ENCODE measurements at places on chromosomes 11 and 22.

DNA sequence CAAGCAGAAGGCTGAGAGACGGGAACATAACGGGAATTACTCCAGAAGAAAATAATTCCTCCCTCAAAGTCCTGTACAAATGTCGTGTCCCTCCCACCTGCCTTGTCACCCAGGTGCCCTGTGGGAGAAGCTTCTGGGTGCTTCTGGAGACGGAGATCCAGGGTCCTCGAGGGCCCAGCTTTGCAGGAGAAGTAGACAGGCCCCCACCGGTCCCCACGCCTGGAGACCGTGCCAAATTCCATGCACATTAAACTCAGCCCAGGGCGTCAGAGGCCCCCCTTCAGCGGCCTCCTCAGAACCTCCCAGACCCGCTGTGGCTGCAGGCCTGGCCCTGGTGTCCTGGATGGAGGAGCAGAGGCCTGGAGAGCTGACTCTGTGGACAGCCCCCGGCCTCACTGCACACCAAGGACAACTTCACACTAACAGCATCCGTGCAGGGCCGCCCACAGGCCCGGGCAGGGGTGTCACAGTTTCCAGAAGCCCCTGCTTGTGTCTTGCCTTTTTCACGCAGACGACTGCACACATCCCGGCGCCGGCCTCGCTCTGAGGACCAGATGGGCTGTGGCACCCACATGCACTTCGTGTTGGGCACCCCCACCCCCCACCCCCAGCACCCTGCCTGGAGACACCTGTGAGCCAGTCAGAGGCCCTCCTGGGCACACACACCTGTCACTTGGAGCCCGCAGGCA, 734.3 kb downstream of the BRD1 start:
- no peak for DNase-seq

GRCh38 chr11:121670266-121670665, 217.5 kb upstream of the SORL1-AS1 start:
- DNase-seq: no peak

DNA sequence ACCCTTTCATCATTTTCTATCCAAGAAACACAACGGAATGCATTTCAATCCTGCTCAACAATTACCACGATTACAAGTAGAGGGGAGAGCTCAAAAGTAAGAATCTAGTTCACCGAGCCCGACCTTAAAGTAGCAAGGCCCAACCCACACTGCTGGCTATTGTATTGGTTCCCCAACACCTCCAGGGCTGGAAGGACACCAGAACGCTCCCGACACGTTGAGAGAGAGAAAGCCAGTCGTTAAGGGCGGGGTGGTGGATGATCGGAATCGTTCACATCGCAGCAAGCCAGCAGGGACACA, 690 bp downstream of the CKAP5 start:
- no peak for DNase-seq

DNA sequence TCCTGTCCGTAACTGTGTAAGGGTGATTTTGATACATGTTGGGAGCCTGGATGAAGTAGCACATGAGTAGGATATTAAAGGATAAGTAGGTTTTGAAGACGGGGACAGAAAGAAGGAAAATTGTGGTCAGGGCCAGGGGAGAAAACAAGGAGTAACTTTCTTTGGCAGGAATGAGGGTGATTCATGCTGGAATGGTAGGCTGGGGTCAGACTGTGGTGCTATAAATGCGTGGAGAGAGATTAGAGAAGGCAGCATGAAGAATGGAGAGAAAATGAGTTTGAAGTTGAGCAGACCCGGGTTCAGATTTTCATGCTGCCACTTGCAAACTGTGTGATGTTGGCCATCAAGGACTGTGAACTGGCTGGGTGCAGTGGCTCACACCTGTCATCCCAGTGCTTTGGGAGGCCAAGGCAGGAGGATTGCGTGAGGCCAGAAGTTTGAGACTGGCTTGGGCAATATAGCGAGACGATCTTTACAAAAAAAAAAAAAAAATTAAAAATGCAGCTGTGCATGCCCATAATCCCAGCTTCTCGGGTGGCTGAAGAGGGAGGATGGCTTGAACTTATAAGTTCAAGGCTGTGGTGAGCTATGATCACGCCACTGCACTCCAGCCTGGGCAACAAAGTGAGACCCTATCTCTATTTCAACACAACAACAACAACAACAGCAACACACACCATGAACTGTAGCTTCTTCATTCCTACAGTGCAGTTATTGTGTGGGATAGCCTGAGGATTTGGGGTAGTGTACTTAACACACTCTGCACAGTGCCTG, 22.3 kb downstream of the ZBTB16 start:
- DNase-seq: no peak

DNA sequence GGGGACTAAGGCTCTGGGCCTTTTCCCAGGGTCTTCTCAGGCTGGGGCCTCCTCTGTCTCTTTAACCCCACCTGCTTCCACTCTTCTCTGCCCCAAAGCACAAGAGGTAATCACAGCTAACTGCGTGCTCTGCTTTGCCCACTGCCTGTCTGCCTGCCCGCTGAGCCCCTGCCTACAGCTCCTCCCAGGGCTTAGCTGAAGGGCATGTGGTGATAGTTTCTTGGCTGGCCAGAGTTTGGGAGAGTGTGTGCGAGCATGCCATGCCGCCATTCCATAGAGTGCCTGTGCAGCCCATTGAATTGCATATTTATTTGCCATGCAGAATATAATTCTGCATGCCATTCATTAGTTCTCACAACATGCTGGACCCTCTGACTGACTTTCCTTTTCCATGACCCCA, 32.5 kb downstream of the PHLDB1 start:
- no peak for DNase-seq

- no peak for DNase-seq
These were observed 21.3 kb downstream of the TNKS1BP1 start for GRCh38 chr11:57303280-57303989.

DNA sequence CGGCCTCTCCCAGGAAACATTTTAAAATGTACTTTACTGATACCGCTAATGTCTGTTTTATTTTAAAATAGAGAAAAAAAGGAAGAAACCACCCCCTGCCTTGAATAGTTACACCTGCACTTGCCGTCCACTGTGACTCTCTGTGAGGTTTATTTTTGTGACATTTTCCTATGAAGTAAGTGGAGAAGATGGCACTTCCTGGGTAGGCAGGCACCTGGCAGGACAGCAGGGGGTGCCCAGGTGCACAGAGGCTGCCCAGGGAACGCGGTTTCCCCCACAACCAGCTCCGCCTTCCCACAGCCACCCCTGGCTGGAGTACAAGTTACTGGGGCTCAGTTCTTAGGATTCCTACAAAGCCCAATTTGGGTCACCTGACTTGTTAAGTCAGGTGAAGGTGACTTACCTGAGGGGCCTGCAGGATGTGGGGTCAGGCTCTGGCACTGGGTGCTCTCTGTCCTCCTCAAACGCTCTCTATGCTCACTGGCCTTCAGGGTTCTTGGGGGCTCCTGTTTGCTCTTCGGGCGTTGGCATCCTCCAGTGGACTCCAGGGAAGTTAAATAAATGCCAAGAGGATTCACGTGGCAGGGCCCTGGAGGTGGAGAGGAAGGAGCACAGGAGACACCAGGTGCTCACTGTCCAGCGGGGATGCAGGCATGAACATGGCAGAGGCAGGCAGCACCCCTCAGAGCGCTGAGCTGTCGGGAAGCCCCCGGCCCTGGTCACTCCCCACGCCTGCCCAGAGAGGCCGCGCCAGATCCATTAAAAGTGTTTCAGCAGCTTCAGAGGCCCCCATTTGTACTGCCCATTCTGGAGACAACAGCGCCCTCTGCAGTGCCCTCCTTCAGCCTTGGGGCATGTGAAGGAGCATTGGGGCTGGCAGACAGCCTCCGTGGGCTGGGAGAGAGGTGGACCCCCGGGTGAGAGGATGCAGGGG, 1021.2 kb downstream of the TBC1D22A start:
- DNase-seq: no peak

- peak; percentile 69 for DNase-seq
These were observed 105.3 kb upstream of the E2F8 start for GRCh38 chr11:19345848-19346681.

DNA sequence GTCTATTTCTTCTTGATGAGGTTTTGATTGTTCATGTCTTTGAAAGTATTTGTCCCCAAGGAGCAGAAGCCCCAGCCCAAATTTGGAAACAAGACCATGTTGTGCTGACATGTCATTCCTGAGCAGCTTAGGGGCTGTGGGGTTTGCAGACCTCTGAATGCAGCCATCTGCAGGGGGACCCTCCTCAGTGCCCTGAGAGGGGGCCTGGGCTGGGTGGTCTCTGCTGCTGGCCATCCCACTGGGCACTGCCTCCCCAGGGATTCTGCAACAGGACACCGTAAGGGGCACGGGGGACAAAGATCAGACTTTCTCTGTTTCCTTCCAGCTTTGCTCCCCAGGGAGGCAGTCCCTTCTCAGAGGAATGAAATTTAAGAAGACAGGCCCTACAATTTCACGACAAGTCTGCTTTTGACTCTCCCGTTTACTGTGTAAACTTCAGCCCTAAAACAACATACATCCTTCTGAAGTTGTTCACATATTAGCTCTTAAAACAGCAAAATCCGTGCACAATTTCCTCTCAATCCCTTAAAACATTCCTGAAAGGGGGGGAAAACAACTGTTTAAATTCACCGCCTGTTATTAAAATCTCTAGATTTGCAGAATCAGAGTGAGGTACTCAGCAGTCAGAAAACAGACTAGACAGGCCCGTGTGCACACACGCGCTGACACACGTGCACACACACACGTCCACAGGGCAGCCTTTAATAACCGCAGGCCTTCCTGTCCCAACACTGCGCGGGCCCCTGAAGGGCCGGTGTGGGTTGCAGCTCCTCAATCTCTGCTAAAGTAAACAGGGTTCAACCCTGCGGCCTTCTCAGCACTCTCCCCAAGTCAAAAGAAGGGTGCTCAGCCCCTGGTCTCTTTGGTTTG, 109.8 kb downstream of the KCNQ1 start:
- DNase-seq: no peak

GRCh38 chr11:94928117-94928990, 45.0 kb downstream of the CWC15 start:
- DNase-seq: no peak

DNA sequence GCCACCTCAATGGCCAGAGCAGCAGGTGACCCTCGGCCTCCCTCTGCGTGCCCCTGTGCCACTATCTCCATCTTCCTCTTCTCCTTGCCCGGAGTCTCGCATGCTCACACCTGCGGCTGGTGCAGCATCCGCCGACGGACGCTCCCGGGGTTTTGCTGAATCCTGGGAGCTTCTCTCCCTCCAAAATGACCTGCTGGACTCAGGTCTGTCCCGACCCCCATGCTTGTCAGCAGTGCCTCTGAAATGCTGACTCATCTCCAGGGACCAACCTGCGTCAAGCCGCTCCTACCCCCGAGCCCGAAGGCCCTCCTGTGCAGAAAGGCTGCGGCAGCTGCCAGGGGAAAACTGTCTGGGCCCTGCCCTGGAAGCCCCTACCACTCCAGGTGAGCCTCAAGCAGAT, 58.4 kb downstream of the CELSR1 start:
- no peak for DNase-seq

DNA sequence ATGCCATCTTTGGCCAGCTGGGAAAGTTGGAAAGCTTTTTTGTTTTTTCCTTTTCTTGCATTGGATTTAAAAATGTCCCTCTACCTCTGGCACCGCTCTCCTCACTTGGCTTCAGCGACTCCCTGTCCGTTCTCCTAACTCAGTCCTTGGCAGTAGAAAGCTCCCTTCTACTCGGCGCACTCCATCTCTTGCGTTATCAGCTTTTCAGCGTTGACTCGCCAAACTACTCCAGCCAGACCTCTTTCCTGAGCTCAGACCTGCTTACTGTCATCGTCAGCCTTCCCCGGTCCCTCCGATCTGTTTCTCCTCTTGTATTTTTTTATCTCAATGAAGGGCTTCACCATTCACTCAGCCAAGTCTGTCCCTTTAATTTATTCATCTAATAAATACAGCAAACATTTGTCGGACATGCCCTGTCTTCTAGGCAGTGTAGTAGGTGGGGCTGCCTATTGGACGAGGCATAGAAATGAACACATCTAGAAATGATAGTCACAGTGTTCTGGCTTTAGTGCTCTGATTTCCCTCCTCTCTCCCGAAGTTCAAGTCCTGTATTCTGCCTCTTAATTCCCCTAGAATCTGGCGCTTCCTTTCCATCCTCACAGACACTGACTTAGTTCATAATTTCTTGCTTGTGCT, 839 bp downstream of the CEP164 start:
- no peak for DNase-seq

DNA sequence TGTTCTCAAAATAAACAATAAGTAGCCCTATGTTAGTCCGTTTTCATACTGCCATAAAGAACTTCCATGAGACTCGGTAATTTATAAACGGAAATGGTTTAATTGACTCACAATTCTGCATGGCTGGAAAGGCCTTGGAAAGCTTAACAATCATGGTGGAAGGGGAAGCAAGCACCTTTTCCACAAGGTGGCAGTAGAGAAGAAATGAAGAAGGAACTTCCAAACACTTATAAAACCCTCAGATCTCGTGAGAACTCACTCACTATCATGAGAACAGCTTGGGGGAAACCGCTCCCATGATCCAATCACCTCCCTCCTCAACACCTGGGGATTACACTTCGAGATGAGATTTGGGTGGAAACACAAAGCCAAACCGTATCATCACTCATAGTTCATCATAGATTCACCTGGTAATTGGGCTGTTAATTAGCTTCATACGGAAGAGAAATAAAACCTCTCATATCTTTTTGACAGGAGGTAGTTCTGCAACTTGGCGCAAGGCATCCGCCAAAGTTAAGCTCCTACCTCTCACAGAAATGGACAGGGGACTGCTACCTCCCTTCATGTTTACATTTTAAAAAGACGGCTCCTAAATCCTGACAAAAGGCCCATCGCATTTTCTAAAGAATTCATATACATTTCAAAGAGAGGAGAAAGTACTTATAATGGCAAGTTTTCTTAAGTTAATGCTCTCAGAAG, 49.0 kb downstream of the MUC15 start:
- DNase-seq: no peak

- no peak for DNase-seq
These were observed 52.5 kb upstream of the SLC22A12 start for GRCh38 chr11:64538501-64538951.

DNA sequence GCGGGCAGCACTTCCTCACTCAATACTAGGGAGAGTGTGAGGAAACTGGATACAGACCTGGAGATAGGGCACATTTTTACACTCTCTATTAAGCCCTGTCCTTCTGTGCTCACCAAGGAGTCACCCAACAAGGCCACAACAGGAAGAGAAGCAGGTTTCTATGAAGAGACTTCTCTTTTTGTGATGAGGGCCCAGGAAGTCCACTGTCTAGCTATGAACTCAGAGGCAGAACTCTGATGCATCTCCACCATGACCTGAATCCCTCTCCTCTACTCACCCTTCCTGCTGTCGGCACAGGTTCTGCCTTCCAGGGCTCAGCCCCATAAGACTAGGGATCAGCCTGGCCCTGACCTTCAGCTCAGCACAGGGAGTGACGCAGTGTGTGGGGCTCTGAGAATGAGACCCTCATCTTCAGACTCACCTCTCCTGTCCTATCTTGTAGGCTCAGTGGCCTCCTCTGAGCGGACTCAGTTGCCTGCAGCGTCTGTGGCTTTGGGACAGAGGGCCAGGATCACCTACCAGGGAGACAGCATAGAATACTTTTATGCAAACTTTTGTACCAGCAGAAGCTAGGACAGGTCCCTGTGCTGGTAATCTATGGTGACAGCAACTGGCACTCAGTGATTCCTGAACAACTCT, 49.3 kb upstream of the IGLL5 start:
- DNase-seq: no peak

GRCh38 chr22:45376703-45377102, 36.7 kb downstream of the SMC1B start:
- no peak for DNase-seq

Measured in frontal cortex (tissue), 4 donors.